Transverse colon (tissue), 4 donors: ENCODE measurements at places on chromosomes 3 and 15. TPM values are rescaled to one million over a fixed set of nuclear protein-coding genes. Genes with fewer than 3 reads are reported as not detected.

DNA sequence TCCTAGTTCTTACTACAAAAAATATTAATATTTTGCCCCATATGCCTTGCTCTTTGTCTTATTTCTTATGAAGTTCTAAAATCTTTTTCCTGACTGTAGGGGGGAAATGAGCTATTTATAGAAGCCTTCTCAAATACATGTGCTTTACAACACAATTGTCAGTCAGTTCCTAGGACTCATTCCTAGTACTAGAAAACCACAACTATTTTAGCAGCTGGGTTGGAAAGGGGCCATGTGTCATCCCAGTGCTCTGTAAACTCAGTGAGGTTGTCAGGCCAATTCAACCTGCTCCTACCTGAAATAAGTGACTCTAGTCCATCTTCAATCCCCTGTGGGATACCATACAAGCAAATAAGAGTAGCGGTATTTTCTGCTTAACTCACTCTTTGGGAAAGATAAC, 153.8 kb downstream of the ULK4 start:
- H3K27me3 ChIP-seq, result no peaks in the 10 kb centered on the region
- no peaks in the 10 kb centered on the region for H3K36me3 ChIP-seq
- DNase-seq, result no peak
- no peak overlapping the region for H3K4me3 ChIP-seq
- H3K4me1 ChIP-seq, result no peaks in the 10 kb centered on the region

DNA sequence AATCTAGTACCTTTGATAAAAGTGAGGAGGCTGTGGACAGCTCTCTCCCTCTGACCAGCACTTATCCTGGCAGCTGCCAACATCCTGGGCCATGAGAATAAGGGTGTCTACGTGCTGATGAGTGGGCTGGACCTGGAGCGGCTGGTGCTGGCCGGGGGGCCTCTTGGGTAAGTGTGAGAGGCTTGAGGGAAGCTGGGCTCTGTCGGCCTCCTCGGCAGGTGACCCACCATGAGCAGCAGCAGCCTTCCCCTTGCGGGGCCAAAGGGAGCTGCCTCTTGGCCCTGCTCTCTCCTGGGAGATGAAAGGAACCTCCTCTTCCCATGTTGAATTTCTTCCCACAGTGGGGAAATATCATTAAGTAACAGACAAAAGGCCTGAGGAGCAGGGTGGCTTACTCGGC, 9.2 kb downstream of the IVD start:
- H3K27me3 ChIP-seq, result no peaks in the 10 kb centered on the region
- no peak for DNase-seq
- H3K27ac ChIP-seq, result no peak overlapping the region
- H3K4me1 ChIP-seq, result no peaks in the 10 kb centered on the region
- peaks cover 7% of the 10 kb centered on the region for H3K36me3 ChIP-seq

DNA sequence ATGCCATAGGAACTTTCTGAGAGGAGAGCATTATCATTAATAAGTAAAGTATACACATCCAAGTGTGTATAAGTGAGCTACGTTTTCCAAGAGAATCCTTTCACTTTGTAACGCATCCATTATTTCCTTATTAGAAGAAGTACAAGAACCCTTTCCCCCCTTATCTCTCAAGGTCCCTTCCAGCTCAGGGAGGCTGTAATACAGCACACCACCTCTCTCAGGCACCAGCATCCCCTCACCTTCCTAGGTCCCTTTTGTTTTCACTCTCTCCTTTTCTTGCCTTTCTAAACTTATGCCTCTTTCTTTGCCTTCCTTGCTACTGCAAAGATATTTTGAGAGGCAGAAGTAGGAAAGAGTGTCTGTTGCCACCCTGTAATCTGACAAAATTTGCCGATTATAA, 446.0 kb downstream of the GRM7 start:
- H3K27ac ChIP-seq, result no peak overlapping the region
- no peaks in the 10 kb centered on the region for H3K27me3 ChIP-seq
- no peaks in the 10 kb centered on the region for H3K36me3 ChIP-seq
- no peak overlapping the region for H3K4me3 ChIP-seq
- H3K4me1 ChIP-seq, result no peaks in the 10 kb centered on the region
- DNase-seq, result no peak

- no peak overlapping the region for H3K27ac ChIP-seq
- H3K27me3 ChIP-seq, result no peaks in the 10 kb centered on the region
- H3K36me3 ChIP-seq, result no peaks in the 10 kb centered on the region
- H3K4me3 ChIP-seq, result no peak overlapping the region
These were observed 128.4 kb upstream of the RAD18 start for GRCh38 chr3:9091486-9092235.

GRCh38 chr3:34357461-34357860, 559.0 kb downstream of the PDCD6IP start:
- no peak for DNase-seq
- H3K4me1 ChIP-seq, result no peaks in the 10 kb centered on the region
- H3K27me3 ChIP-seq, result no peaks in the 10 kb centered on the region
- H3K27ac ChIP-seq, result no peak overlapping the region

DNA sequence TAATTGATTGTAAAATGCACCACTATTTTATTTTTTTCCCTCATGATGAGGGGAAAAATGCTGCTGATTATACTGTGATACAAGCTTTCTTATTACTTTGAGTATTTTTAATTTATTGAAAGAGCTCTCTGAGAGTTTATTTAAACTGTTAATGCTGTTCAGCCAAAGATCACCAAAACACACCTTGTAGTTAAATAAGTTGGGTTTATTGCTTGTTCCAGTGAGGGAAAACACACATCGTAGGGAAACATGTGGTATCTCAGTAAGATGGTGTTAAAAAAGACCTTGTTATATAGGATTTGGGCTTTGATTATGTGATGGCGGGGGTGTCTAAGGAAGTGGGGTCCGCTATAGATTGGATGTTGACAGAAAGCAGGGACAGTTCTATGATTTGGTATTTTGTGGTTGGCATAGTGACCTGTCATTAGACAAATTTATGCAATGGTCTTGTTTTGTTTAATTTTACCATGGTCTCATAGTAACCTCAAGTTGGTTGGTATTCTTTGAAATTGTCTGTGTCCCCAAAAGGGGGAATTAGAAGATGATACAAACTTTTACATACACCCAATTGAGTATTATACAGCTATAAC, 11.1 kb downstream of the HACD3 start:
- no peak for DNase-seq
- H3K4me1 ChIP-seq, result no peaks in the 10 kb centered on the region
- no peaks in the 10 kb centered on the region for H3K36me3 ChIP-seq
- H3K27me3 ChIP-seq, result no peaks in the 10 kb centered on the region

DNA sequence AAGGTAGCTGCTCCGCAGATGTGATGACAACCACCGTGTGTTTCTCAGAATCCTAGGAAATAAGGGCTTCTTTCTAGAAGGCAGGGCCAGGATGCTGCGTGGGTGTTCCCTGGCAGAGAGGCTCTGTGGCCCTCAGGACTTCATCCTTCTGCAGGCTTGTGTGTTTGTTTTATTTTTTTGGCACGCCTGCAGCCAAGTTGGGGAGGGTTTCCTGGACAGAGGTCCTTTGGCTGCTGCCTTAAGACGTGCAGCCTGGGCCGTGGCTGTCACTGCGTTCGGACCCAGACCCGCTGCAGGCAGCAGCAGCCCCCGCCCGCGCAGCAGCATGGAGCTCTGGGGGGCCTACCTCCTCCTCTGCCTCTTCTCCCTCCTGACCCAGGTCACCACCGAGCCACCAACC, at the start of gene CLEC3B:
Gene CLEC3B, plus strand, starts transcription at position 266 of the 400 bp plus-strand sequence. Its CDS starts 60 bp downstream, at position 326.
- H3K4me1 ChIP-seq, result peaks cover 34% of the 10 kb centered on the region
- H3K27me3 ChIP-seq, result no peaks in the 10 kb centered on the region
- H3K36me3 ChIP-seq, result no peaks in the 10 kb centered on the region

- DNase-seq, result no peak
- no peak overlapping the region for H3K27ac ChIP-seq
- H3K4me1 ChIP-seq, result peaks cover 11% of the 10 kb centered on the region
- H3K27me3 ChIP-seq, result no peaks in the 10 kb centered on the region
These were observed 176.1 kb upstream of the THBS1 start for GRCh38 chr15:39404767-39405181.

GRCh38 chr15:39663704-39664250, 82.9 kb downstream of the THBS1 start:
- DNase-seq, result no peak
- H3K36me3 ChIP-seq, result no peaks in the 10 kb centered on the region
- no peak overlapping the region for H3K27ac ChIP-seq
- peaks cover 6% of the 10 kb centered on the region for H3K4me1 ChIP-seq
- H3K4me3 ChIP-seq, result no peak overlapping the region

- H3K27me3 ChIP-seq, result no peaks in the 10 kb centered on the region
- H3K4me3 ChIP-seq, result no peak overlapping the region
- H3K36me3 ChIP-seq, result no peaks in the 10 kb centered on the region
- no peaks in the 10 kb centered on the region for H3K4me1 ChIP-seq
- DNase-seq, result no peak
- no peak overlapping the region for H3K27ac ChIP-seq
These were observed 199.2 kb downstream of the OTOL1 start for GRCh38 chr3:161695811-161696210.

GRCh38 chr3:71384388-71384787, 199.1 kb downstream of the FOXP1 start:
- H3K27me3 ChIP-seq, result no peaks in the 10 kb centered on the region
- no peak overlapping the region for H3K27ac ChIP-seq
- no peak for DNase-seq
- H3K4me1 ChIP-seq, result peaks cover 28% of the 10 kb centered on the region

GRCh38 chr3:172467170-172467824, 19.0 kb upstream of the GHSR start:
- DNase-seq, result no peak
- H3K36me3 ChIP-seq, result no peaks in the 10 kb centered on the region
- no peaks in the 10 kb centered on the region for H3K4me1 ChIP-seq
- H3K4me3 ChIP-seq, result no peak overlapping the region
- no peak overlapping the region for H3K27ac ChIP-seq
- no peaks in the 10 kb centered on the region for H3K27me3 ChIP-seq

DNA sequence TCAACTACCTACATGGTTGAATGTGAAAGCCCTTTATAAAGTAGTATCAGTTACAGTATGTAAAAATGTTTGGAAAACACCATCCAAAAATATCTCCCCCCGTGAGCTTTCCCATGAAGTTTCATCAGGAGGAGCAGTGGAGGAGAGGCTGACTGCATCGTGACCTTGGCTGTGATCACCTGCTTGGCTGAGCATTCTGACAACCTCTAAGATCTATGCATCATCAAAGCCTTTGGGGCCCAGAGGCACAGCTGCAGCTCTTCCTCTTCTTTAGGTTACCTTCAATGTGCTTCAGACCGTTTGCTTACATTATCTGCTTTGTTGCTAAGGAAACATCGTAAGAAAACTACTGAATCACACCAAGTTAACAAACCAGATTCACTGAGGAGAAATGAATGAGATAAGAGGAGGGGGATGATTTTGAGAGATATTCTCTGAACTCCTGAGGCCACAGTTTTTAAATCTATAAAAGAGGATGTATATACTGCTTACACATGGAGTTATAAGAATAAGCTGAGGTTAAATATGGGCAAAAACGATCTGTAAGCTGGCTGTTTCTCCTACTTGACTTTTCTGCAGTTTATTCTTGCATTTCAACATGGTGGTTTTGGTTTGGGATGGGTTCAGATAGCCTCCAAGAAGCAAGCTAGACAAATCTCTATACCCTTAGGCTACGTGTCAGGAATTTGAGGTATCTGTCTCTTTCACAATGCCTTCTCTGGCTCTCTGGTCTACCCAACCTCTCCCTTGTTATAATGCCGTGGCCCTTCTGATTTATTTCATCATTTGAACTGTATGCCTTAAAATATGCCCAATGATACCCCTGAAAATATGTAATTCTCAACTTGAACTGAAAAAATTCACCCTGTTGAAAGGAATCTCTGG, 4.0 kb downstream of the GCSAM start:
- no peak overlapping the region for H3K27ac ChIP-seq
- H3K27me3 ChIP-seq, result no peaks in the 10 kb centered on the region
- no peaks in the 10 kb centered on the region for H3K36me3 ChIP-seq
- DNase-seq, result no peak
- no peaks in the 10 kb centered on the region for H3K4me1 ChIP-seq

- H3K4me1 ChIP-seq, result no peaks in the 10 kb centered on the region
- DNase-seq, result peak; percentile 13
- H3K27ac ChIP-seq, result peak overlapping the region; percentile 60
- peaks cover 15% of the 10 kb centered on the region for H3K27me3 ChIP-seq
- peak overlapping the region; percentile 49 for H3K4me3 ChIP-seq
These were observed 672 bp upstream of the KY start for GRCh38 chr3:134651347-134652041.

DNA sequence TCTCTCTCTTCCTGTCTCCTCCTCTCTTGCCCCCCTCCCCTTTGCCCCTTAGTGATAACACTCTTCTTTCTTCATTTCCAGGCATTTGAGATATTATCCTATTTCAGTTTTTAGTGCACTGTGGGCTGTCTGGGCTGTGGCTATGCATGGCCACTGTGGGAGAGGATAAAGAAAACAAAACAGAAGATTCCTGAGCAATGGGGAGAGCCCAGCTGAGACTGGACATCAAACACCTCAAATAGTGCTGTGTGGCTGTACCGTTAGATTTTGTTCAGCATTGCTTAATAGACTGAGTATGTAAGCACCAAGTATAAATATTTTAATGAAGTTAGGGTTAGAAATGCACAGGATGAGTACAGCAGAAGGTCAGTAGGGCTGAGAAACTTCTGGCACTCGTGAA, 7.9 kb upstream of the GBE1 start:
- no peak overlapping the region for H3K27ac ChIP-seq
- no peaks in the 10 kb centered on the region for H3K36me3 ChIP-seq
- DNase-seq, result no peak
- H3K4me1 ChIP-seq, result no peaks in the 10 kb centered on the region

The CCR8 gene
- total RNA-seq, result not detected

The ABI3BP gene
- total RNA-seq, result 20.9 TPM

The ADAMTS7 gene
- total RNA-seq, result 2.2 TPM

The XCR1 gene
- 0.14 TPM for total RNA-seq

The ST8SIA2 gene
- 0.79 TPM for total RNA-seq
